ENCODE measurements at places on chromosomes 5 and 9. TPM values are rescaled to one million over a fixed set of nuclear protein-coding genes. Genes with fewer than 3 reads are reported as not detected.

CNTNAP3B gene
- not detected for total RNA-seq

LAMC3 gene
- total RNA-seq, result 1.8 TPM

TMEM174 gene
- total RNA-seq, result not detected

TRIM36 gene
- total RNA-seq, result 0.61 TPM

PELO gene
- total RNA-seq, result 27.4 TPM

All from hair follicle dermal papilla cell (primary cell).